ENCODE measurements at places on chromosomes 1 and 21.
A peak's percentile ranks its signal among the peaks of the same experiment; 100 is the strongest.

- no peak for DNase-seq
Observed at GRCh38 chr1:173294843-173295242, 87.7 kb upstream of the TNFSF4 start.

GRCh38 chr1:1943834-1944570, 24.9 kb upstream of the TMEM52 start:
- DNase-seq = peak; percentile 68

- DNase-seq = no peak
Observed at GRCh38 chr1:156845055-156845952, 13.6 kb downstream of the INSRR start.

DNA sequence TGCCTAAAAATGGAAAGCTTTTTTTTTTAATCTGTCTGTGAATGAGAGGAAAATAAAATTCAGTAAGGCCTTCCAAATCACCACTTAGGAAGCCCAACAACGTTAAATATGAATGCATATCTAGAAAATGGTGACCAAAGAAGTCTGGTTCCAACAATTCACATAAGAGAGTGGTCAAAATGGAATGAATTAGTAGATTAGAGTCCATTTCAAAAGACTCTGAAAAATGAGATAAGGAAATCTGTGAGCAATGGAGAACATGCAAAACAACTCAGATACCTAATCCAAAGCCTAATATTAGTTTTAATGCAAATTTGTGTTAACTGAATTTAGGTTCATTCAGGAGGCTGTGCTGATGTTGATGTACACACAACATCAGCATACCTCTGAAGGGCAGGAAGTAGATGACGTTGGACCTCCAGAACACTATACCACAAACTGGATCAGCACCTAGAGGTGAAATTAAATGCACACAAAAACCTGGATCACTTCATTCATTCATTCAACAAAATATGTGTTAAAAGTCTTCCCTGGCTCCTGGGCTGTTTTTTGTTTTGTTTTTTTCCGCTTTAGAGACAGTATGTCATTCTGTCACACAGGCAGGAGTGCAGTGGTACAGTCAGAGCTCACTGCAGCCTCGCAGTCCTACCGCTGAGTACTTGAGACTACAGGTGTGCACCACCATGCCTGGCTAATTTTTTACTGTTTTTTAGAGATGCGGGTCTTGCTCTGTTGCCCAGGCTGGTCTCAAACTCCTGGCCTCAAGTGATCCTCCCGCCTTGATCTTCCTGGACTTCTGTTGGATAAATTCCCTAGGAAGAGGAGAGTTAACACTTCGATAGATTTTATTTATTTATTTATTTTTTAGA, 4.9 kb upstream of the BRWD1 start:
- DNase-seq = no peak

GRCh38 chr21:16309250-16309971, 579.6 kb downstream of the USP25 start:
- DNase-seq = no peak

GRCh38 chr1:178942285-178943198, 71.7 kb upstream of the ANGPTL1 start:
- peak; percentile 13 for DNase-seq

DNA sequence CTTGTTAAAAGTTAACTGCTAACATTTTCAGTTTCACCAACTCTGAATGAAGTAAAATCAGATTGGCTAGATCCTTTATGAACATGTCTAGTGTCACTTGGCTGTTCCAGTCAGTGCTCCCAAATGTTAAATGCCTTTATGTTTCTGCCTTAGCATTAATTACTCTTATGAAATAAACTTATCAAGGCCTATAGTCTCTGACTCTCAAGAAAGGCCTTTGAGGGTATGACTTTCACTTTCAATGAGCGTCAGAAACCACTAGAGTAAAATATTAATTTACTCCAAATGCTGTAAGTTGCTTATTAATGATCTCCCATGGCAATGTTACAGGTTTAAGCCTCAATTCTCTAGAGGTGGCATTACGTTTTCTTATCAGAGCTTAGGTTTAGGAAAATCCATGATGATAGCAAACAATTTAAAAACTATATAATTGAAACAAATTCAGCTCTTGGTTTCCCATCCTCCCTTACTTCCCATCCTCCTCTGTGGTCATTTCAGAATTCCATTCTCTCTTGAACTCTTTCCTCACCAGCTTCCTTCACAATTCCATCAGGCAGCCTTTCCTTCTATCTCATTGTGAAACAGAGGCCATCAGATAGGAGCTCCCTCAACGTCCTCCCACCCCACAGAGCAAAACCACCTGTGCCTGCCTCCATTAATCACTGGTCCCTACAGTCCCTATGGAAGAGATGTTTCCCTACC, 108.6 kb upstream of the COP1 start:
- no peak for DNase-seq

DNA sequence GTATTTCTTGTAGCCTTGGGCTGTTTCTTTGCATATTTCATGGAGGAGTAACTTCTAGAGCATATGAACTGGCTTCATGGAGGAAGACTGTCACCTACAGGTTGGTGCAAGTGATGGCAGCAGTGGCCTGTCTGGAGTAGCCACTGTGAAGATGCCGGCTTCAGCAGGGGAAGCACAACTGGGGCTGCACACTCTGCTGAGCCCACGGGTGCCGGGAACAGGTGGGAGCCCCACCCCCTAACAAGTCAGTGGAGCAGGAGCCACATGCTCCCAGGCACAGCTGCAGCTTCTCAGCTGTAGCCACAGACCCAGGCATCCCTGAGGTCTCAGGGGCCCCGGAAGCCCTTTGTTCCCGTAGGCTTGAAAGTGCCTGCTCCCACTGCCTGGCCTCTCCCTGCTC, 43.2 kb upstream of the C1orf185 start:
- no peak for DNase-seq

DNA sequence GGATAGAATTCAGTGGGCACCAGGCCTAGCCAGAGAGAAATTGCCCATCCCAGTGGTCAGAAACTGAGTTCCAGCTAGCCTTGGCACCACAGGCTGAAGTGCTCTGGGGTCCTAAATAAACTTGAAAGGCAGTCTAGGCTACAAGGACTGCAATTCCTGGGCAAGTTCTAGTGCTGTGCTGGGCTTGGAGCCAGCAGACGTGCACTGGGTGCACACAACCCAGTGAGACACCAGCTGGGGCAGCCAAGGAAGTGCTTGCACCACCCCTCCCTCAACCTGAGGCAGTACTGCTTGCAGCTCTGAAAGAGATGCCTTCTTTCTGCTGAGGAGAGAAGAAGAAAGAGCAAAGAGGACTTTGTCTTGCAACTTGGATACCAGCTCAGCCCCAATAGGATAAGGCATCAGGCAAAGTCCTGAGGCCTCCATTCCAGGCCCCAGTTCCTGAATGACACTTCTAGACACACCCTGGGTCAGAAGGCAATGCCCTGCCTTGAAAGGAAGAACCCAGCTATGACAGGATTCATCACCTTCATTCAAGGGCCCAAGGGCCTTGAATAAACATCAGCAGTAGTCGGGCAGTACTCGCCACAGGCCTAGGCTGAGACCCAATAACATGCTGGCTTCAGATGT, 55.1 kb downstream of the OVGP1 start:
- DNase-seq = no peak

DNA sequence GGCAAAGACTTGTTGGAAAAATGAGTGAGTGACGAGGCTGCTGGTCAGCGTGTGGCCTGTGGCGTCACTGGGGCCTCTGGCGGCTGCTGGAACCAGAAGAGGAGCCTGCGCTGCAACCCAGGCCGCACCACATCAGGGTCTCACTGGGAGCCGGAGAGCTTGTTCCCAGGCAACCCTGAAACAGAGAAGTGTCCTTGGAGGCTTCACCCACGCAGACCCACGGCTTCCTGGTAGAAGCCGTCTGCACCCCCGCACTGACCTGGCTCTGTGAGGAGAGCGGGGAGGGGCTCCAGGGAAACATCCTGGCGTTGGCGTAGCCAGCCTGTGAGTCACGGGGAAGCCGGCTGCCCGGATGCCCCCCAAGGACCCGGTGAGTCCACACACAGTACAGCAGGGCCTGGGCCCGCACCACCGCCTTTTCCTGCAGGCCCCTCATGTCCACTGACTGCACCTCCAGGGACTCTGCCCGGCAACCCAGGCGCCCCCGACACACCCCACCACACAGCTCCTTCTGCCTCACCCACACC, 57.4 kb downstream of the COL6A1 start:
- DNase-seq = no peak

DNA sequence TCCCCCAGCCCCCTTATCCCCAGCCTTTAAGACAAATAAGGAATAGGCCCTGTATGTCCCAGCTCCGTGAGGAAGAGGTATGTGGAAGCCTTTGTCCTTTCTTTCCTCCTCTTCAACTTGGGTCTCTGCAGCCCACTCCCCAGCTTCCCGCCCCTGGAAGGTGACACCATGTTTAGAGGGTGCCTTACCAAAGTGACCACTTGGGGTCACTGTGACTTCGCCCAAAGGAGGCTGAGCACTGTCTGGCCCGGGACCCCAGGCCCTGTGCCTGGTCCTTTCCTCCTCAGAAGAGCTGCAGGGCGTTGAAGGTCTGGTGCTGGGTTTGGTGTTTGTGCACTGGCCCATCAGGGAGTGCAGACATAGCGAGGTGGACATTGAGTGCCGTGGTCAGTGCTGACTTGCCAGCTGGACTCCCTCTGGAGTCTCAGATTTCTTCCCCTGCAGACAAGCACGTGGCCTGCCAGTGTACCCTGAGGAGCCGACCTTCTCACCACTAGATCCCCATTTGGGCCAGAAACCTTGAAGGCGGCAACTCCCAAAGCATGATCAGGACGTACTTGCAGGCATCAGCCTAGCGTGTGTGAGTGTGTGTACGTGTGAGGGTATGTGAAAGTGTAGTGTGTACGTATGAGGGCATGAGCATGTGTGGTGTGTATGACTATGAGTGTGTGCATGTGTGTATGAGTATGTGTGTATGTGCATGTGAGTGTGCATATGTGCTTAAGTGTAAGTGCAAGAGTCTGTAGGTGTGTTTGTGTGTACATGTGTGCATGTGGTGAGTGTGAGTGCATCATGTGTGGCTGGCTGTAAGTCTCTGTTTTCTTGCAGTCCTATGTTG, 181.4 kb upstream of the KIAA0040 start:
- DNase-seq = peak; percentile 6

DNA sequence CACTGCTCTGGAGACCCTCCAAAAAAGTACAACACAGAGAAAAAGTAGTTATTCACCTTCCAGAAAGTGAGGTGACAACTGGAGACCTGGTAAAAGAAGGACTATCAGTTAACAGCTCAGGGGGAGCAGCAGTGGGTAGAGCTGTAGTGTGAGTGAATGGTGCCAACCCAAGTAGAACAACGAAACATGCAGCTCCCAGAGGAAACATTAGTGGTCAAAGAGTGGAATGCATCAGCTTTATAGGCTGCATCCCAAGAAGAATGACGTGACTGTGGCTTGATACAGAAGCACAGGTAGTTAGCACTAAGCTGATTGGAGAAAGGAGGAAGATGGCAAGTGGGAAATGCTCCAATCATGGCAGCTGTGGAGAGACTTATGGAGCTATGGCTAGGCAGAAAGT, 275.7 kb upstream of the CAMK1G start:
- peak; percentile 6 for DNase-seq

DNA sequence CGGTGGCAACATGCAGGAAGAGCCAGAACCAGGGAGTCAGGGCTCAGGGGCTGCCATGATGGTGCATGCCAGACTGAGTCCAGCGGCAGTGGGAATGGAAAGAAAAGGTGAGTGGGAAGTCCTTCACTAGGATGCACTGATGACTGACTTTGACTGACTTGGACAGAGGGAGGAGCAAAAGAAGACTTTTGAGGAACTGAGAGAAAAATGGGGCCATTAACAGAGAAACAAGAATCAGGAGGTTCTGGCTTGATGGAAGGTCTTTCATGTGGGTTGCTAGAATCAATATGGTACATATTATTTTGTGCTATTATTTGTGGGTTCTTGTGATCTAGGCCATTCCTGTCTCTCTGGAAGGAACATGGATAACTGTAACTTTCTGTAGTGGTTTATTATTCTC, 454.6 kb upstream of the PROX1 start:
- no peak for DNase-seq

DNA sequence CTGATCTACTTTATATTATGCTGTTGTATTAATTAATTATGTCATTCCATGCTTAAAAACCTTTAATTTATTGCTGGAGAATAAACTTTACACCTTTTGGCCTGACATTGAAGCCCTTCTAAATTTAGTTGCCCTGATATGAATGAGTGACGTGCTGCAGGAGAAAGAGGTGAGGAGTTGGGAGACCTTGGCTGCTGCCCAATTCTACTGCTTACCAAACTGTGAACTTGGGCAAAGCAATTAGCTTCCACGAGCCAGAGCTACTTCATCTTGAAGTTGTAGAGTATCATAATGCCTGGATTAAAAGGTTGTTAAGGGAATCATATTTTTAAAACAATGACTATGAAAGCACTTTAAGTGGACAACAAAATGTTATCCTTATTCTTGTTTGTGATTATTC, 126.8 kb upstream of the DEPDC1 start:
- no peak for DNase-seq

DNA sequence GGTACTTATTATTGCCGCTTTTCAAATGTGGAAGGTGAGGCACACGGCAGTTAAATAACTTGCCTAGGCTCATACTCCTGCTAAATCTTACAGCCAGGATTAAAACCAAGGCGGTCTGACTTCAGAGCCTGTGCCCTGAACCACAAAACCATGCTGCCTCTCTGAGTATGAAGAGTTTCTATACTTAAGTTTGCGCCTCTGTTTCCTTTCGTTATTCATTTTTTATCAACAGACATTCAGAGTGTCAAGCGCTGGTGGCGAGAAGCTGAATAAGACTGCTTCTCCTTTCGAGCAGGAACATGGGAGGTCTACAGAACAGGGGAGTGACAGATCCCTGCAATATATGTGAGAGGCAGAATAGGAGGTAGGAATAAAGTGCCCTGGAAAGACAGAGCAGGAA, 96.0 kb upstream of the DUSP10 start:
- DNase-seq = no peak

- DNase-seq = no peak
Observed at GRCh38 chr1:22662986-22663408, 10.0 kb downstream of the C1QB start.
